Inflammatory macrophage treated with lipopolysaccharide for 4 hours (primary cell): ENCODE measurements at places on chromosomes 11 and 22.
A peak's percentile ranks its signal among the peaks of the same experiment; 100 is the strongest.

- no peak for DNase-seq
These were observed 72.7 kb upstream of the ARFGAP3 start for GRCh38 chr22:42929838-42930155.

- no peak for DNase-seq
These were observed 5.4 kb downstream of the KCNC1 start for GRCh38 chr11:17739945-17740338.

DNA sequence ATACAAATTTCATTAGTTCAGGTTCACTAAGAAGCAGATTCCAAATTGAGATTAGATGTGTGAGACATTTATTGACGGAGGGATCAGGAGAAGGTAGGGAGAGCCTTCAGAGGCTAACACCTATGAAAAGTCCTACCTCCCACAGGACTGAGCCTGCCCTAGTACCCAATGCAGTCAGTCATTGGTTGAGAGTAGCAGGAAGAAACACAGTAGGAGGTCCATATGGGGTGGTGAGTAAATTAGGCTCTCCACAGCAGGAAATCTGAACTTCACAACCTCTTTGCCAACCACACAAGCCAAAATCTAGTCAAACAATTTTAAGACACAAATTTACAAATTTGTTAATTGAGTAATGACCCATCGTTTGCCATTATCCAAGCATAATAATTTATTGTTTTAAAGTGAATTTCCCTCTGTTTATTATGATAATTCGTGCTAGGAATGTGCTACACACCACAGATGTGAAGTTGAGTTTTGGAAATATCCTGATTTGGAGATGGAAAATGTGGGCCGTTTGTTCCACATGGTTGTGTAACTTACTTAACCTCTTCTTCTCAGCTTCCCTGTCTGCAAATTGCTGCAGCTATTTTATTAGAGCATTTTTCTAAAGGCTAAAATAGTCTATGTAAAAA is 542.1 kb downstream of the ETS1 start:
- no peak for DNase-seq

- peak; percentile 26 for DNase-seq
These were observed at the start of gene CTSW for GRCh38 chr11:65879617-65880016. Gene CTSW (plus strand): TSS chr11:65879837. CDS start chr11:65879855, 18 bp downstream.

DNA sequence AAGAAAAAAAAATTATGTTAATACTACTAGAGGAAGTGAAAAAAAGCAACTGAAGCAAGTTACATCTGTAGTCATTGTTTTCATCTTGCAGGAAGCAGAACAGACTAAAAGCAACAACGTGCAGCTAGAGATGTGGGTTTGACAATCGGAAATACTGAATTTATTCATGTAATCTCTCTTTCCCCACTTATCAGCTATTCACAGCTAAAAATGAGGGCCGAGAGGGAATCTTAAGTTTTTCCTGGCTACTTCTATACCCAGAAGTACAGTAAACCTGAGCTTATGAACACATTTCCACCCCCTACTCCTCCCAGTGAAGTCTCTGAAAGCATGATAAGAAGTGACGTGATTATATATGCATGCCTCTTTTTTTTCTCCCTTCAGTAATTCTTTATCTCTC is 116.5 kb downstream of the SPON1 start:
- DNase-seq = peak; percentile 5

GRCh38 chr11:79461144-79461543 is 20.3 kb upstream of the TENM4 start:
- DNase-seq = peak; percentile 9

DNA sequence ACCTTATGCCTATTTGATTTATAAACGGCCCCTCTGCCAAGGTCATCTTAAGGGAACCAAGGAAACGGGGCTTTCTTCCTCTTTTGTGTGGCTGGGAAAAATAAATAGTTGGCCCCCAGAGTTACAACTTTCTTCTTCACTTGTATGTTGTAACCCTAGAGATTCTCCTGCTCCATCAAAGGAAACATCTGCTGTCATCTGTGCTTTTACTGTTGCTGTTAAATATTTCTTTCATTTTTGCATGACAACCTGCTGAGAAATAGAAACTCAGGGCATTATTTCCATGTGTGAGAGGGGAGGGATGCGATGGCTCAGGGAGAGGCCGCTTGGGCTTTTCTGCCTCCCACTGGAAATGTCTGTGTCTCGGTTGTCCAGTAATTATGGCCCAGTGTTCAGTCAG is 21.8 kb upstream of the CDC42EP2 start:
- DNase-seq = peak; percentile 66

DNA sequence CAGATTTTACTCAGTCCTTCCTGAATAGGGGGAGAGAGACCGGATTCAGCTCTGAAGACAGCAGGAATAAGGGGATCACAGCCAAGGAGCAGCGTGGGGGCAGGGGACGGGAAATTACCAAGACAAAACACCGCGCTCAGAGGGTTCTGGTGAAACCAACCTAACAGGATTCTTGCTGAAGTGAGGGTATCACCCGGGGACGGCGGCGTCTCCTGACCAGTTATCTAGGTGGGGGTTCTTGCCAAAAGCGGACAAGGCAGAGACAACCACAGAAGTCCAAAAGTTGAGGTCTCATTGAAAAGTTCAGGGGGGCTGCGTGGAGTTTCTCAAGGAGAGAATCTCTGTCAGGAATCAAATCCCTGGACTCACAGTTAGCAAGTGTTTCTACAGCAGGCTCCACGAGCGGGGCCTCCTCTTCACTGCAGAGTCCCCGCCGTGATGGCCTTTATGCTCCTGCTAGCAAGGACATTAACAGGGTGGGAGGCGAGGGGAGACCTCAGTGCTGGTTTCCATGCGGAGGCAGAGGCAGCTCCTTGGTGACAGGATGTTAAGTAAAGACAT is 291.0 kb downstream of the BRD1 start:
- DNase-seq = no peak

DNA sequence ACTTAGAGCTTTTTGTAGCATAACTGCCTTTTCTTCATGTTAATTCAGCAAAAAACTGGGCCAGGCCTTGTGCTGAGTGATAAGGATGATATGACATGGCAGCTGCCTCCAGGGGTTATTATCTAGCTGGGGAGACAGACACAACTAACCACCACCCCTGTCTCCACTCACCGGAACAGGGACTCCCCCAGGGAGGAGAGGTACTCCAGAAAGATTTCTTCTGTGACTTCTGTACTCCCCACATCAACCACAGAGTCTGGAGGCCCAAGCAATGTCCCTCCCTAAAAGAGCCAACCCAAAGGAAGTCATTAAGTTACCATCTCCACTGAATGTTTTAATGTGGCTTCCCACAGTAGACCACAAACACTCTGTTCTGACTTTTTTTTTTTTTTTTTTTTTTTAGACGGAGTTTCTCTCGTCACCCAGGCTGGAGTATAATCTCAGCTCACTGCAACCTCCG is 14.3 kb upstream of the PMM1 start:
- no peak for DNase-seq

GRCh38 chr22:19965771-19966709 is 24.4 kb upstream of the TXNRD2 start:
- no peak for DNase-seq

- no peak for DNase-seq
These were observed 82.9 kb downstream of the KCNJ1 start for GRCh38 chr11:128784059-128784804.

DNA sequence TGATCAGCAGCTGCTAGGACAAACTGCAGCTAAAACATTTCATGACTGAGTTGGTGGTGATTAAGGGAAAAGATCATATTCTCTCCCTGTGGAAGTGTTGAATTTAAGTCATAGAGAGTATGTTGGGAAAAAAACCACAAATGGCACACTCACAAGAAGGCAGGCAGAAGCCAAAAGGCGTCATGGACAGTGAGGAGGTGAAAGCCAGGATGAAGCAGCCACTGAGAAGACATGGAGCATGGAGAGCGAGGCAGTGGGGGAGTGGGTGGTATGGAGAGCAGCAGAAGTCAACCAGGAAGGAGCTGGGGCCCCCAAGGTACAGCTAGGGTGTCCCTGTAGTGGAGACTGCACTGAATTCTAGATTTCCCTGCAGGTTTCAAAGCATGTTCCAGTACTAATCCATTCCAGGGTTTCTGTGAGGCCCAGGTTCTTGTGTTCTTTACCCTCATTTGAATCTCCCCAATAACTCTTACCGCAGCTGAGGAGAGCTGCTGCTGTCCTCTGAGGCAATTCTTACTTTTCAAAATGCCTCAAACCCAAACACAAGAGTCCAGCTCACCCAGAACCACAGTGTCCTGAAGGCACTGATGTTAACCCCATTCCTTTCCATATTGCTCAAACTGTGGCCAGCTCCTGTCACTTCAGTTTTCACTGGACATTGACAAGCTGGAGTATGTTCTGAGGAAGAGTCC is 191.8 kb upstream of the E2F8 start:
- no peak for DNase-seq

GRCh38 chr11:73193251-73194033 is 24.6 kb upstream of the P2RY2 start:
- no peak for DNase-seq

- DNase-seq = no peak
These were observed 450.1 kb upstream of the LUZP2 start for GRCh38 chr11:24046731-24047130.

DNA sequence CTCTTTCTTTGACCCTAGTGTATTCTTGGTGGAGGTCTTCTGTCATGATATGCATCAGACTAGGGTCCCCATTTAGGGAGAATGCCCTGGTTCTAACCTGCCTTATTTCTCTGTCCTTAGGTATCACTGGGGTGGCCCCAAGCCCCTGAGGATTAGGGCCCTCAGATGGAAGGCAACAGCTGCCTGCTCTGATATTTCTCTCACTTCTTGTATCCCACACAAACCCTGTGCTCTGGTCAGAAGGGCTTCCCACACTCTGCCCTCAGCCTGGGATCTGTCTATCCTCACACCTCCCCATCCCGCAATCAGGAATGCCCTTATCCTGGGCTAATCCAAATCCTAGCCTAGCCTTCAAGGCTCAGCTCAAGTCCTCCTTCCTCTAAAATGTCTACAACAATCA is 75.5 kb downstream of the KCNC1 start:
- DNase-seq = no peak

GRCh38 chr11:72754149-72754543 is 1.9 kb upstream of the ARAP1 start:
- no peak for DNase-seq

GRCh38 chr11:72576243-72576595 is 98.0 kb downstream of the PDE2A start:
- DNase-seq = no peak

GRCh38 chr11:129322941-129323340 is 52.7 kb upstream of the BARX2 start:
- no peak for DNase-seq

- no peak for DNase-seq
These were observed 1488.6 kb downstream of the BRD1 start for GRCh38 chr22:48338793-48339705.

- DNase-seq = no peak
These were observed 57.0 kb downstream of the RBFOX2 start for GRCh38 chr22:35971456-35972119.

DNA sequence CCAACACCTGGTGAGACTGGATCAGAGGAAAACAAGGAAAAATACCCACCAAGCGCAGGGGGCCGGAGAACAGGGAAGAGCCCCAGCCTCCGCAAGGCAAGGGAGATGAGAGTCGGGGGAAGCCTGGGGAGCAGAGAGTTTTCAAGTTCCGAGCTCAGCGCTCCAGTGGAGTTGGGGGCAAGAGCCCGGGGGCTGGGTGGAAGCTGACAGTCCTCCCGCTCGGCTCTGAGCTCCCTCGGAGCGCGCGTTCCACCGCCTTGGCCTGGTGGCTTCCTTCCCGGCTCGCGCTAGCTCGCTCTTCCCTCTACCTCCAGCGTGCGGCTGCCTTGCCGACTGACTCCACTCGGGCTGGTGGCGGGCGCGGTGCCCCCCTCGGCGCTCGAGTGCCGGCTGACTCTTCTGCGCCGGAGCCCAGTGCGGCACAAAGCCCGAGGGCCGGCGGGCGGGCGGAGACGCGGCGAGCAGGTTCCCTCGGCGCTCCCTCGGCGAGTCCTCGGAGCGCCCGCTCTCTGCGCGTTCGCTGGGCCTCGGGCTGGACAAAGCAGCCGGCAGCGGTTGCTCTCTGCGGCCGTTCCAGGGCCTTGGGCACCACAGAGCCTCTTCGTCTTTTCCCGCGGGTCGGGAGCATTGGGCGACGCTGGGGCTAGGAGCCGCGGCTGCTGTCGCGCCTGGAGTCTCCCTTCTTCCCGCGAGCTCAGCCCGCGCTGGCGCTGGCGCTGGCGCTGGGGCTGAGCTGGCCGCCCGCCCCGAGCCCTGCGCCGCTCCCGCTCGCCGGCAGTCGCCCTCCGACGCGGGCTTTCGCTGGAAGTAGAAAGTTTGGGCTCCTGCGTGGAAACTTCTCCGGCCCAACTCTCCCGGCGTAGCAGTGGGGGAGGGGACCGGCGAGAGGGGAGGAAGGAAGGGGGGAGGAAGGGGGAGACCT is 1.0 kb downstream of the PAX6 start:
- peak; percentile 24 for DNase-seq

DNA sequence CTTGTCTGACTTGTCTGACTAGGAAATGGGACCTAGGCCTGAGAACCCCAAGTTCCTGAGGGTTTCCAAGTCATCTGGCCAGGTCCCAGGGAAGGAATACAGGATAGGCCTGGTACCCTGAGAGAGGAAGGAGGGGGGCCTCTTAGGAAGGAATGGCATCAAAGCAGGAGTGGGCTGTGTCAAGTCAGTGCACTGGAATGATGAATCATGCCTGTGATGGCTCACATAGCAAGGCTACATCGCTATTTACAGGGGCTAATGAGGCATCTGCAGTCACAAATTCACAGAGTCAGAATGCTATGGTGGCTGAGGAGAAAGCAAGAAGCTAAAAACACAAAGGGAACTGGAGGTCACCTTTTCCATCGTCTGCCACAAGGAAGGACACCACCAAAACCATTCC is 247.3 kb downstream of the NXPE2 start:
- DNase-seq = no peak

DNA sequence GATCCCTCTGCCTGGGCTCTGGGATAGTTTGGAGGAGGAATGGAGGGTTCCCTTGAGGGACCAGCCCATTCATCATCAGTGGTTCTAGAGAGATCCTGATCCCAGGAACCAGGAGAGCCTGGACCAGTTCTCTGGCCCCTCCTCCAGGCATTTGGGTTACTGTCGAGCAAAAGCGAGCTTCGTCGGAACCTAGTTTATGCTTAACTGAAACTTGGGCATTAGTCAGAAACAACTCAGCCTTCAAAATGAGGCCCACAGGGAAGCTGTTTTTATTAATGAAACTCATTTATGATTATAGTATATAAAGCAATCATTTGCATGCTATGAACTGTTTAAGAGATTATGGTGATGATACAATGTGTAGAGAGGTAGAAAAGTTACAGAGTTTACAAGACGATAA is 61.4 kb downstream of the LIF start:
- DNase-seq = no peak

- no peak for DNase-seq
These were observed 7.5 kb downstream of the NARS2 start for GRCh38 chr11:78567209-78567608.

- no peak for DNase-seq
These were observed 11.2 kb downstream of the PEX26 start for GRCh38 chr22:18088825-18089568.

DNA sequence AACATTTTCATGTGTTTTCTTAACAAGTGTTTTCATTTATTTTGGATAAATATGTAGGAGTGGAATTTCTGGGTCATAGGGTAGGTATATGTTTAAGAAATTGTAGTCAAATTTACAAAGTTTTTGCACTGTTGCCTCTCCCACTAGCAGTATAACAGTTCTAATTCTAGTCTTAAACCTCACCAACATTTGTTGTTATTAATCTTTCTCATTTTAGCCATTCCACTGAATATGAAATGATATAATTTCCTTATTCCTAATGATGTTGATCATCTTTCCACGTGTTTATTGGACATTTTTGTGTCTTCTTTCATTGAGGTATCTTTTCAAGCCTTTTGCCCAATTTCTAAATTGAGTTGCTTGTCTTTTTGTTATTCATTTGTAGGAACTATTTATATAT is 62.0 kb downstream of the C11orf91 start:
- DNase-seq = no peak

GRCh38 chr22:39254789-39255298 is 10.1 kb upstream of the PDGFB start:
- DNase-seq = peak; percentile 83
